ENCODE measurements at places on chromosomes 3 and 15. TPM values are rescaled to one million over a fixed set of nuclear protein-coding genes. Genes with fewer than 3 reads are reported as not detected.
A peak's percentile ranks its signal among the peaks of the same experiment; 100 is the strongest.

DNA sequence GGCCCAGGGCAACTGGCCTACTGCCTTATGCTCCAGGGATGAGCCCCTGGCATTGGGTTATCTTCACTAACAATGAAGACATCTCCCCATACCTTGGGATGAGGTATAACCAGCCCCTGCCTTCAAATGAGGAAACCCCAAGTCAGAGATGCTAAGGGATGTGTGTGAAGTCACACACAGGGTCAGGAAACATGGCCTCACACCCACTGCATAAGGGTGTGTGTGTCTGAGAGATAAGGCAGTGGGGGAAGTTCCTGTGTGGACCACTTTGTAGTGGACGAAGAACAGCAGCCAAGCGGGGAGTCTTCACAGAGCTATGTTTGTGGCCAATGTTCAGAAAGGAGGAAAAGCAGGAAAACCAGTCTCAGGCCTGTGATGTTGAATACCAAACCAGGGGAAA, 10.5 kb downstream of the ELP6 start:
- DNase-seq = no peak

DNA sequence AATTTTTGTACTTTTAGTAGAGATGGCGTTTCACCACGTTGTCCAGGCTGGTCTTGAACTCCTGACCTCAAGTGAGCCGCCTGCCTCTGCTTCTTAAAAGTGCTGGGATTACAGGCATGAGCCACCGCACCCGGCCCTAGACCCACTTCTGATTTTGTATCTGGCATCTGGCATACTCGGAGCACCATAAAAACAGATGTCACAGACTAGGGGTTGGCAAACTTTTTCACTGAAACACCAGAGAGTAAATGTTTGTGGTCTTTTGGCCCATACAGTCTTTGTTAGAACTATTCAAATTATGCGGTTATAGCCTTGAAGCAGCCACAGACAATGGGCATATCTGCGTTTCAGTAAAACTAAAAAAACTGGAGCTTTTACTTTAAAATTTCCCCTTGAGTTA, 110.7 kb downstream of the TJP1 start:
- no peak for DNase-seq

DNA sequence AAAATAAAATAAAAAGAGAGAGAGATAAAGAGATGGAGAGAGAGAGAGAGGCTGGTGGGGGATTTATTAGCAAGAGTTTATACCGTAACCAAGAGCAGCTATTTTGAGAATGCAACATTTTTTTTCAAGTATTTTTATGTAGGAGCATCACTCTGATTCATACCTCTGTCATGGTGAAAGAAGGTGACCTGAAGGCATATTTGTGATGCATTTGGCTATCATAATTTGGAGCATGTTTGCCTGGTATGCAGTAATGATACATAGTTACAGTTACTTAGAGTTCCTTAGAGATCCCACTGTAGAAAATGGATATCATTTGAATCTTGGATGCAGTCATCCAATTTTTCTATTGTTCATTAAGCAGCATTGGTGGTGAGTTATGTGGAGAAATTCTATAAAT, 1472.4 kb downstream of the SI start:
- DNase-seq = no peak

DNA sequence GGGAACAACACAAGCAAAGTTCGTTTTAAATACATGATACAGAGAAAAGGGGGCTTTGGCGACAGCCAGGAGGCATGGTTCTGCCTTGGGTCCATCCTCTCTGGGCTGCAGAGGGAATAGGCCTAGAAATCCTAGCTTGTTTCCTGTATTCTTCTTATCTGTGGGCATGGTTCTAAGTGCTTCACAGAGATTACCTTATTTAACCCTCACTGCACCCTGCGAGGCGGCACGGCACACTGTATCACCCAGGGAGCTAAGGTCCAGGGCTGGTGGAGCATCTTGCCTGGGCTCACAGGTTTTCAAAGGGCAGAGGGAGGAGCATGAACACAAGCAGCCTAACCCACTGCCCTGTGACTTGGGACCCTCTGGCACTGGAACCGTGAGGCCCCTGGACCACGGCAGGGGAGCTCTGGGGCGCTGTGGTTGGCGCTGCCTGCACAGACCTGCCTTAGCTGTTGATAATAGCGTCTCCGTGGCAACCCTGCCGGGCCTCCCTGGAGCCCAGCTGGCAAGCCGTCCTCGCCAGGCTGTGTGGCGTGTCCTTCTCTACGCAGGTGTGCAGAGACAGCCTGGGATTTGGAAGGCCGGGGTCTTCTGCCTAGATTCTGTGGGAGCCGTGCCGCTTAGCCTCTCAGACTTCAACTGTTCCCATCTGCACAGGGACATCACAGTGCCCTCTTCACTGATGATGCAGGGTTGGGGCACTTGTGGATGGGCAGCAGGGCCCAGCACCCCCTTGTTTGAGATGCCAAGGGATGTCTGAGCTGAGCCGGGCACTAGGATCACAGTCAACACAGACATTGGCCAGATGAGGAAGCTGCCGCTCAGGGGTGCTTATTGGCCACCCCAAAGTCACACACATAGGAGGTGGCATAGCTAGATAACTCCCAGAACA, 154.6 kb upstream of the TLE3 start:
- no peak for DNase-seq

DNA sequence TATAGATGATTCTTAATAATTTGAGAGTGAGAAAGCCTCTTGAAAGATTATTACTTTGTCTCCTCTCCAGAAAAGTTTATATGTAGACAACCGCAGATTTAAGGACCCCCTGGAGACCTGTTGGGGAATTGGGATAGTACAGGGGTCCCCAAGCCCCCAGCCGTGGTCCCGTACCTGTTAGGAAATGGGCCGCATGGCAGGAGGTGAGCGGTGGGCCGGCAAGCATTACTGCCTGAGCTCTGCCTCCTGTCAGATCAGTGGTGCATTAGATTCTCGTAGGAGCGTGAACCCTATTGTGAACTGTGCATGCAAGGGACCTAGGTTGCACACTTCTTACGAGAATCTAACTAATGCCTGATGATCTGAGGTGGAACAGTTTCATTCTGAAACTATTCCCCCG, 78.3 kb downstream of the PFN2 start:
- no peak for DNase-seq

DNA sequence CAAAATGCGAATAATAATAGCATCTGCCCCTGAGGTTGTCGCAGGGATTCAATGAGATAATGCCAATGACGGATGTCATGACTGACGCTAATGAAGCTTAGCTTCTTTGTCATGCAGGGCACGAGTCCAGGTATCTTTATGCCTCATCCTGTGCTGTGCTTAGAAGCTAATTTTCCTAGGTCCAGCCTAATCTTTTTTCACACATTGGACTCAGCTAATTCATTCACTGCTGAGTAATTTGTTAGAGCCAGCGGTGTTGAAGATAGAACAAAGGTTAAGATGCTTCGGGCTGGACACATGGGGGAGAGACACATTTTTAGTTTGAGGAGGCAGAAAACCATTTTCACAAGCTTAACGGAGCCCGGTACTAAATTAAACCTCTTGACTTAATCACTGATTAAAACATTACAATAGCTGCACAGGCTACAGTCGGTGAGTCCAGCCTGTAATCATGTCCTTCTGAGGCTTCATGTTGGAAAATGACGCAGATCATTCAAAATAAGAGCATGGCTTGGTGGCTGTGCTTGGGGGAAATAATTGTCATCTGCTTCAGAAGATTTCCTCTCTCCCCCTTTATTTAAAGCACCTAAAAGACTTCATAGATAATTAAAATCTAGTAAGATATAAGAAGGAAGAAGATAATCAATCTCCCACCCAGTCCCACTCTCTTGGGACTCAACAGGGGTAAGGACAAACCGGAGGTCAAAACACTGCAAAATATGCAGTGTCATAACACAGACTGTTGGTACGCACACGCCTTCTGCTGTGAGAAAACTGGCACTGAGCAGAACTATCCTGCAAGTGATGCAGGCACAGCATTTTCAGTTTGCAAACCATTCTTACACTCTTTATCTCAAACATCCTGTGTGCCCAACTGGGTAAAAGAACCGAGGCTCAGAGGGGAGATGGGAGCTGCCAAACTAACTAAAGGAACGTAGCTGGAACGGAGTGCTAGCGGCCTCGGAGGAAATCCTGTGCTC, 3.3 kb upstream of the CCDC174 start:
- DNase-seq = no peak

GRCh38 chr15:76190751-76191538, 120.3 kb downstream of the ETFA start:
- peak; percentile 62 for DNase-seq

DNA sequence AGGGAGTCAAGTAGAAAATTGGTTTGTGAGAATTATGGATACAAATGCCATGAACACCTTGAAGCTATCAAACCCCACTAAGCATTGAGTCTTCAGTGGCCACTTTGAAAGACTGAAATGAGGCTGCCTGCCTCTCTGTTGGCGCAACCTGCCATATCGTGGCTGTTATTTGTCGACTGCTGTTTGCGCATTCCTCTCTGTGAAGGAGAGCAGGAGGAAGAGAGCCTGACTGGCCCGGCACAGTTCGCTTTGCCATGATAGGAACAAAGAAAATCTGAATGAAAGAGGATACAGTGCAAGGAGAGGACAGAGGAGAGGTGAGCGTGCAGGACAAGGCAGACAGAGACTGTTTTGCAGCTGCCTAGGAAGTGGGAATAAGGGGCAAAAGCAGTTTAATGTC, 289.4 kb downstream of the RYR3 start:
- no peak for DNase-seq

GRCh38 chr3:143084856-143085731, 34.5 kb upstream of the CHST2 start:
- peak; percentile 47 for DNase-seq

GRCh38 chr15:80072285-80072994, 13.0 kb downstream of the ZFAND6 start:
- DNase-seq = peak; percentile 91

DNA sequence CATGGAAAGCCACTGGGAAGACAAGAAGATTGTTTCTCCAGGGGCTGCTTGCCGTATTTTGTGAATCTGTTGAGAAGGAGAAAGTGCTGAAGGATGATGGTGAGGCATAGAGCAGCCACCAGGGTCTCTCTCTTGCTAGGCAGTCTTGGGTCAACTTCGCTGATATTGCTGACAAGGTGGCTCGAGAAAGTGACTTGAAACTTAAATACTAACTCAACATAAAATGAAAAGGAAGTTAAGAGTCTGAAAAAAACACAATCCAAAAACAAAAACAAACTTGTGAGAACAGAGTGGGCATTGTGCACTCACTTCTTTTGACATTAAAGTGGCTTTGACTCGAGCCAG, 90.1 kb downstream of the CHST2 start:
- DNase-seq = no peak

- DNase-seq = peak; percentile 93
These were observed 11.0 kb downstream of the LYSMD2 start for GRCh38 chr15:51726302-51727073.

Gene IQCF2
- polyA plus RNA-seq = not detected

Gene TNK2
- polyA plus RNA-seq = 13.4 TPM

Gene TMEM45A
- polyA plus RNA-seq = 21.7 TPM

Gene DISP2
- polyA plus RNA-seq = 0.42 TPM

Gene CASR
- not detected for polyA plus RNA-seq

Measured in IMR-90 (cell line).